ENCODE measurements at places on chromosomes 16 and 17.
A peak's percentile ranks its signal among the peaks of the same experiment; 100 is the strongest.

GRCh38 chr17:68169840-68170239, 78.0 kb upstream of the AMZ2 start:
- DNase-seq = no peak

GRCh38 chr17:65190467-65191097, 53.4 kb downstream of the RGS9 start:
- no peak for DNase-seq

- DNase-seq = no peak
These were observed 20.2 kb downstream of the TENT4B start for GRCh38 chr16:50173316-50173715.

DNA sequence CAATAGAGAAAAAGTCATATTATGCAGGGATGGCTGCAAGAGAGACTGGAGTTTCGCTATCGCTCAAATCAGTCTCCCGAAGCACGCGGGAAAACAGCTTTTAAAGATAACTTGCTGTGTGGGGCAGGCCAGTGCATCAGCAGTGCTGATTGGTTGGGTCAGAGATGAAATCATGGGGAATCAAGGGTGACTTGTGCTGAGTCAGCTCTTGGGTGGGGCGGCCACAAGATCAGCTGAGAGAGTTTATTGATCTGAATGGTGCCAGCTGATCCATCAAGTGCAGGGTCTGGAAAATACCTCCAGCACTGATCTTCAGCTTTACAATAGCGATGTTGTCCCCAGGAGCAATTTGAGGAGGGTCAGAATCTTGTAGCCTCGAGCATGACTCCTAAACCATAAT, 430.5 kb downstream of the RBFOX1 start:
- DNase-seq = no peak

- no peak for DNase-seq
These were observed 20.0 kb upstream of the ITGAX start for GRCh38 chr16:31334934-31335333.

DNA sequence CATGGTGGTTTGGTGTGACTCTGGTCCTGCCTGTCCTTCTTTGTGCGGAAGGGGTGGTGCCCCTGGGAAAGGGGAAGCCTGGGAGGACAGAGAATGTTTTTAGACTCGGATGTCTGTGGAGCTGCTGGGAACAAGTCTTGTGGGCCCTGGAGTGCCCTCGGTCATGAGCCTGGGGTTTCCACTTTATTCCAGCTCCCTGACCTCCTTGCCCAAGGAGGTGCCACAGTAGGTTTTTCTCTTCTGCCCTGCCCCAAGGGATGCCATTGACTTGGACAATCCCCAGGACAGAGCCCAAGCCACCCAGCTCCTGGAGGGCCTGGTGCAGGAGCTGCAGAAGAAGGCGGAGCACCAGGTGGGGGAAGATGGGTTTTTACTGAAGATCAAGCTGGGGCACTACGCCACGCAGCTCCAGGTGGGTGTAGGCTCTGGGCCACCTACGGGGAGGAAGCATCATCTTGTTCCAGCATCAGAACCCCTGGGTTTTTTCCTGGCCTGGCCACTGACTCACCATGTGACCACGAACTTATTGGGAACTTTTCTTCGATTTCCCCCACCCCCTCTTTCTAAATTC, 1.4 kb downstream of the STAT5A start:
- DNase-seq = no peak

DNA sequence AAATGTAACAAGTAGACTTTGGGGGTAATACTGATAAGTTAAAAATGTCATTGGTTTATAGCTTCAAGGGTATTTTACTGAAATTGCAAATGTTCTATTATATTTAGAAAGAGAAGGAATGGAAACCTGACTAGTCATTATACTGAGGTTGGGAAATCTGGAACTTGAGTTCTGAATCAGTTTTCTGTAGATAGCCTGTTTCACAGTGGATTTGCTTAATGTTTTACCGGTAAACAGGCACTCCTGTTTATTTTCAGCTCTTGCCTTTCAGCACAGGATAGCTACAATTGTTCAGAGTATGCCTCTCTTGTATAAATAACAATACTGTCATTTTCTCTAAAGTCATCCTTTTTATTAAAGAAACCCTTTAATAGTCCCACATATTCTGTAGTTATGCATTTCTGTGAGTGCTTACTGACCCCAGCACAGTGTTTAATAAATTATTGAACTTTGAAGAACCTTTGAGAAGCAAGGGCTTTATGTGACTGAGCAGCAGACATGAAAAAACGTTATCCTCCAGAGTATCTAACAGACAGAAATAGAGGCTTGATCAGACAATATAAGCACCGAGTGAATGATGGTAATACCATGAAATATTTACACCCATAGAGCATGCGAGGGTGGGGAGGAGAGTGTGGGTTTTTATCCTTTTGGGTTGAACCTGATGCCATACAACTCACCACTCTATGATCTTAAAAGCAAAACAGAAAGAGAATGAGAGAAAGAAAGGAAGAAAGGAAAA, 58.2 kb downstream of the FTO start:
- no peak for DNase-seq

DNA sequence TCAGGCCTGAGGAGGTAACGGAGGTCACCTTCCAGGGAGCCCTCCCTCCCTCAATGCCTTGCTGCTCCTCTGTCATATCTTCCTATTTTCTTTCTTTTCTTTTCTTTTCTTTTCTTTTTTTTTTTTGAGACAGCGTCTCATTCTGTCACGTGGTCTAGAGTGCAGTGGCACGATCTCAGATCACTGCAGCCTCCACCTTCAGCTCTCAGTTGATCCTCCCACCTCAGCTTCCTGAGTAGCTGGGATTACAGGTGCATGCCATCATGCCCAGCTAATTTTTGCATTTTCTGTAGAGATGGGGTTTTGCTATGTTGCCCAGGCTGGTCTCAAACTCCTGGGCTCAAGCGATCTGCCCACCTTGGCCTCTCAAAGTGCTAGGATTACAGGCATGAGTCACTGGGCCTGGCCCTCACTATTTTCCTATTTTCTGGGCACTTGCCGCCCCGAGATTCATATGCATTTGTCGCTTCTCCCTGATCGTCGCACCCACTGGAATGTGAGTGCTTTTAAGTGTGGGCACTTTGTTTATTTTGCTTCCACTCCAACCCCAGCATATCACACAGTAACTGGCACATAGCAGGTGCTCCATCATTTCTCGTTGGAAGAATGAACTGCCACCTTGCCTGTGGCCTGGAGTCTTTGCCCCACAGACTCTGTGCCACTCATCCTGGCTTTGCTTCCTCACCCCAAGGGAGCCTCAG, 31.7 kb downstream of the CPNE2 start:
- DNase-seq = no peak

- DNase-seq = no peak
These were observed 74.3 kb downstream of the CA4 start for GRCh38 chr17:60224064-60224463.

- DNase-seq = no peak
These were observed 15.4 kb downstream of the HS3ST3B1 start for GRCh38 chr17:14316126-14316832.

GRCh38 chr17:66446419-66446818, 144.0 kb downstream of the PRKCA start:
- no peak for DNase-seq

DNA sequence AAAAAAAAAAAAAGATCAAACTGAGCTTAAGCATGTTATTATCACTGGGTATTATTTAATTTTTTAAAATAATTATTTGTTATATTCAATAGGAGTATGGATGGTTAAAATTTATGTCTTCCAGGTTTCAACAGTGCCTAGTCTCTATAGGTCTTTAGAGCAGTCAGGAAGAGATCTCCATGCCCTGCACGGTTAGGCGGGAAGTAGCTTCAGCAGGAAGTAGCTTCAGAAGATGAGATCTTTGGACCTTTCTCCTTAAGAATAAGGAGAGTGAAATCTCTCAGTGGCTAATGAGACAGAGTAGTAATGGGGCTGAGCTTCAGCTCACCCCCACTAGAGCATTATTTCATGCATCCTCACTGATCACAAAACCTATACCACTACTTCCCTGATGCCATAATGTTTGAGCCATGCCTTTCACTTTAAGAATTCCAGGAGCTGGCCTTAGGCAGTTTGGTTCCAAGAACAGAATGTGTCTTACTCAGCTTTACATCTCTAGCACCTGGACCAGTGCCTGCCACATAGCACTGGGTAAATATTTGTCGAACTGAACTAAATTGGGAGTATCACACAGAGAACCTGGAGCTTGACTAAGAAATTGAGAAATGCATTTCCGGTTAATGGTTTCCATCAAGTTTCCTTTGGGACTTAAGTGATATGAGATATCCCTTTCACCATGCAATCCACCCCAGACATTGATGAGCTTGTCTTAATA, 43.5 kb downstream of the SCPEP1 start:
- DNase-seq = peak; percentile 77

- no peak for DNase-seq
These were observed 569.7 kb downstream of the KCNJ2 start for GRCh38 chr17:70739065-70739464.

DNA sequence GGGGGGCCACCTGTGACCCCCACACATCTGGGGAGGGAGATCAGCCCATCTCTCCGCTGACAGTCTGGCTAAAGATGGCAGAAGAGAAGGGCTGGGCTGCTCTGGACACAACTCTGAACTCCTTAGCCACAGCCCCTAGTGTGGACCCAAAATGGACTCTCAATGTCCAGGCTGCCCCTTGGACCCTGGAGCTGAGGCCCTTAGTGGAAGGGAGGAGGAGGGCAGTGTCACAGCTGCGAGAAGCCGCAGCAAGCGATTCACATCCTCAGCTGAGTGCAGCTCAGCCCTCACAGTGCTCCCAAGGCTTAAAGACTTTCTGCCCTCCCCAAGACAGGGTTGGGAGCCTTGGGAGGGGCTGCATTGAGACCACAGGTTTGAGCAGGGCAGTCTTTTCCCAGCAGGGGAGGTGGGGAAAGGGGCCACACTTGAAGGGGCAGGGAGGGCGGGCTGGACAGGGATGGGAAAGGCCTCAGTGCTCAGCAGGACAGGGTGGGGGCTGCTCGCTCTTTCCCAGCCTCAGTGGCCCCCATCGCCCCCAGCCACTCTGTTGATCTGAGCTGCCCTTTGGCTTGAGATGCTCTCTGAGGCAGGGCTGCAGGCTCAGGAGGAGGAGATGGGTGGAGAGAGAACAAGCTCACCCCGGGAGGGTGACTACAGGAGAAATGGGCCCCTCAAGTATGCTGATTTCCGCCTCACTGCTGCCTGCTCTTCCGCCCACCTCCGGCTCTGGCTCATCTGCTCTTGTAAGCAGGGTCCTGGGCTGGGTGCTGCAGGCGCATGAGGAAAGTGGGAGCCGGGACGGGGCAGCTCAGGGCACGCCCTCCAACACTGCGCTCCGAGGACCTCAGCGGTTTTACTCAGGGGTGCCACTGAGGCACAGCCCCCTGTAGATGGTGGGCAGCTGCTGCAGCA, 50.9 kb upstream of the MTSS2 start:
- no peak for DNase-seq

DNA sequence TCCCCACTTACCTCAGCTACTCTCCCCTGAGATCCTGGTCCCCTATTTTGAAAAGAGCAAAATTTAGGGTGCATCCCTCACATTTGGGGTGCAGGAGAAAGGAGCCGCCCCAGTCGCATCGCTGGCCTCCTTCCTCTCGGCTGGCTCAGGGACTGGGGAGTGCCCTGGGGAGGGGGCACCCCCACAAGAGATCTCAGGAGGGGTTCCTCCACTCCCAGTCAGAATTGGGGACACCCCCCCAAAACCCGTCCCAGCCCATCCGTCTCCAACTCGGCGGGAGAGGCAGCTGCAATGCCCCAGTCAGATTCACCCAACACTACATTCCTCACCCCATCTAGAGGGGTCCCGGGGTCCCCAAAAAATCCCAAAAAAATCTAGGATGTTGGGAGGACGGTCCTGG, 3.5 kb upstream of the BCL6B start:
- DNase-seq = peak; percentile 11
